ENCODE measurements at places on chromosomes 7 and 10. TPM values are rescaled to one million over a fixed set of nuclear protein-coding genes. Genes with fewer than 3 reads are reported as not detected.
A peak's percentile ranks its signal among the peaks of the same experiment; 100 is the strongest.

DNA sequence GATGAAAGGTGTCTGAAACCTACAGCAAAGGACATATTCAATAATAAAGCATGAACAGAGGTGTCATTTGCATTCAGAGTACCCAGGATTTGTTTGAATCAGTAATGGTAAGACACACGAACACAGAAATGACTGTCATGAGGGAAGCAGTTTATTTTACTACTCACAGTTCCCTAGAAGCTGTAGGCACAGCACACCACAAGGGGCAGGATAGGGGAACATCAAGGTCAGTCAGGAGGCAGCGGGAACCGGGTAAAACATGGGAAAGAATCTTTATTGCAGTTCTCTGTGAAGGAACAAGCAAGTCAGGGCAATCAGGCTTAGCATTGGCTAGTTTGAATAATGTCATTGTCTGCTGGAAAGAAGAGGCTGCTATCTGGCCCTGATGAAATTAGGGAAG is 70.2 kb upstream of the PDSS1 start:
- no peak for DNase-seq

Gene VSTM4
- 14.9 TPM for total RNA-seq

DNA sequence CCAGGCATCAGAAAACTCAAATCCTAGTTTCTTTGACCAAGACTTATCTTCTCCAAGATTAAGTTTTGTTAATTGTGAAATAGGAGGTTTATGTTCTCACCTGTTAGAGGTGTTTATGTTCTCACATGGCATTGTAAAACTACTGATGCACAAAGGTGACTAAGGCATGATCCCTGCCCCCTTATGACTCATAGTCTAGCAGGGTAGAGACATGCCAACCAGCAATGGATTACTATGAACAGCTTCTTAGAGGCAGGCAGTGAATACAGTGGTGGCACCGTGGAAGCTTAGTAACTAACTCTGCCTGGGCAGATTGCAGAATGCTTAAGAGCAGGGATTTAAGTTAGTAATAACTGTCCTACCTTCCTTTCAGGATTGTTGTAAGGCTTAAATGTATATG is 400.9 kb downstream of the SORCS3 start:
- DNase-seq, result no peak

Gene ADAM8
- total RNA-seq, result 7.0 TPM

Gene AKAP9
- total RNA-seq, result 46.9 TPM

DNA sequence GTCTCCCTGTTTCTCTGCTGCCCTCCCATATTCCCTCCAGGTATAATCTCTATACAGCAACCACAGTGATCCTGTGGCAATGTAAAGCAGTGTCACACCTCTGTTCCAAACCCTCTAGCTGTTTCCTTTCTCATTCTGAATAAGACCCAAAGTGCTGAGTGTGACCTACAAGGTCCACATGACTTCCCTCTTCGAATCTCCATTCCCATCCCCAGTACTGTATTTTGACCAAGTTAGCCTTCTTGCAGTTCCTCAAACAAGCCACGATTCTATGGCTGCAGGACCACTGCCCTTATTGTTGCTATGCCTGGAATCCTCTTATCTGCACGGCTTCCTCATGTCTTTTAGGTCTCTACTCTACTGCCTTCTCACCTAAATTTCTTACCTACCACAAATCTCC is 291.9 kb downstream of the DOCK4 start:
- DNase-seq, result no peak

- no peak for DNase-seq
These were observed 11.7 kb downstream of the CPEB3 start for GRCh38 chr10:92278996-92279696.

Gene LIPF
- total RNA-seq, result not detected

Gene BTBD16
- total RNA-seq, result 0.14 TPM

DNA sequence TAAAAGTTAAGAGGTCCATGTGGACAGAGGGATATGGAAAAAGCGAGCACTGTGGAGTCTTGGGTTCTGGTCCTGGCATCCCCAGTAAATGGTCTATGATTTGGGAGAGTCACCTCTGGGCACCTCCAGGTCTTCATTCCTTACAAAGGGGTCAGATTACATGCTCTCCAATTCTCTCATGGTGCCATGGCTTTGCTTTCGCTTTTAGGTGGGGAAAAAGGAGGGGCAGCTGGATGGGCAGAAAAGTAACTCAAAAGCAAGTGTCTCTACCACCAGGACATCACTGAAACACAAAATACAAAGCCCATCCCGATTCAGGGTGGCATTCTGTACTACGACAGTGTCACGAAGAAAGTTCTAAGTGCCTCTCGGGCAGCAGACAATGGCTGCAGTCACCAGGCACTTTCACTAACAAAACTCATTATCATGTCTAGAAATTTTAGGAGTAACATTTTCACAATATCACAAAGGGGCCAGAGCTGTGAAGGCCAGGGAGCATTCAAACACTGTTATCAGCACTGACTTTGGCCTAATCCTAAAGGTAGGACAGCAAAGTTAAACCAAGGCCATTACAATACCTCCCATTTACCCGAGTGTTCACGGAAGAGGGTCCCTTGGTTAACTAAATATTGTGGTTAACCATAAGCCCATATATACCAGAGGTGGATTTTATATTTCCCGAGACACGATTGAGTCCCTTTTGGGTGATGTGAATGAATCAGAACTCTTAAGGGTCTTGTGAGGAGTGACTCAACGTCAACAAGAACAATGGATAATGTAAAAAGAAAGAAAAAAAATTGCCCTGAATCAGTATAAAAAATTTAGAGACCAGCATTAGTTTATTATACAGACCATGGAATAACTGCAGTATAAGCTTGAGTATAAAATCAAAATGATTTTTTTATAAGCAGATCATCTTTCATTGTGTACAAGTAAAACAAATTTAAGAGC is 2.5 kb downstream of the PSAP start:
- no peak for DNase-seq

DNA sequence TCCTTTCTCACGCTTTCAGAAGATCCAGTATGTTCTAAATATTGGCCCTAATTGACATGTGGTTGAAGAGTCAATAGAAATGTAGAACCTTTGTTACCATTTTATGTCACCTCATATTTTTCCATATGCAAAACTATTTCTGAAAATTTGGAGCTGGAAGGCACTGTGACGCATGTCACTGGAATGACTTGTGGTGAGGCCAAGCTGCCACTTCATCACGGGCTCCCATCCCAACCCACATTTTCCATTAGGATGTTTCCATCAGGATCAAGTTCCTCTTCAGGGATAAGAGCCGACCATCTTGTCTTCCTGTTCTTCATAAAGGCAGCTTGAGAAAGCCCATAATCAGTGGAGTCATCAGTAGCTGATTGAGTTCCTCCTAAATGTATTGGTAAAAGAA is 1241.7 kb downstream of the GATA3 start:
- no peak for DNase-seq

Gene MPP7
- total RNA-seq, result 58.6 TPM

- DNase-seq, result no peak
These were observed 101.3 kb upstream of the DKK1 start for GRCh38 chr10:52212802-52213201.

DNA sequence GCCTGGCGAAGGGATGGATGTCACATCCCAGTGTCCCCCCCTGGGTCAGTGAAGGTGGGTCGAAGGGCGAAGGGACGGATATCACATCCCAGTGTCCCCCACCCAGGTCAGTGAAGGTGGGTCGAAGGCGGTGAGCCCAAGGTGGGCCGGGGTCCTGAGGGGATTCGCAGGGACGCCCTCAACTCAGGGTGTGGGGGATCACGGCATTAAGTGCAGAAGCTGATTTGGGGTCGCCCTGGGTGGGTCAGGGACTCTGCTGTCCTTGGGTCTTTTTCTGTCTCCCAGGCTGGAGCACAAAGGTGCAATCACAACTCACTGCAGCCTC is 21.9 kb downstream of the ADAP1 start:
- peak; percentile 69 for DNase-seq

- peak; percentile 89 for DNase-seq
These were observed 996 bp downstream of the ADAM12 start for GRCh38 chr10:126387041-126387921.

Gene MYL10
- total RNA-seq, result not detected

Gene COL13A1
- total RNA-seq, result 1.3 TPM

DNA sequence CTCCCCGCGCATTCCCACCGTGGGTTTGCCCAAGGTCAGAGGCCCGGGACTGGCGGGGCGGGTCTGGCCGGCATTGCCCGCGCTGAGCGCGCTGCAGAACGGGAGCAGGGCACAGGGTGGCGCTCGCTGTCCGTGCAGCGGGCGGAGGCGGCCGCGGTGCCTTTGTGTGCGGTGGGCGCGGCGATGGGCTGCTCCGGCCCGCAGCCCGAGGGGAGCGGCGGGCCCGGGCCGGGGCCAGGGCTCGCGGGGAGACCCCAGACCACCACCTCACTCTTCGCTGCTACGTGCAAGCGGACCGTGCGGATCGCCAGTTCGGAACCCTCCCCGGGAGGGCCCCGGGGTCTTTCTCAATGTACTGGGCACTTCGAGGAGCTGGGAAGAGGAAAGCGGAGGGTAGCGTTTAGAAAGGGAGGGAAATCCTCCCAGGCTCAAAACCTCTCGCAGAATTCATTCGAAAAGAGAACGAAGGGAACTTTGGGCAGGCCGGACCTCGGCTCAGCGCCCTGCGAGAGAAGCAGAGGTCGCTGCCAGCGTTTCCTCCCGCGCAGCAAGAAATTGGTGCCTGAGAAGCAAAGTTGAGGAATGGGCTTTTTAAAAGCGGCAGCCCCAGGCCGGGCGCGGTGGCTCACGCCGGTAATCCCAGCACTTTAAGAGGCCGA is 8.5 kb downstream of the SP8 start:
- no peak for DNase-seq

GRCh38 chr10:10855151-10855581 is 162.5 kb upstream of the CELF2 start:
- DNase-seq, result no peak

Gene ERVW-1
- total RNA-seq, result not detected

DNA sequence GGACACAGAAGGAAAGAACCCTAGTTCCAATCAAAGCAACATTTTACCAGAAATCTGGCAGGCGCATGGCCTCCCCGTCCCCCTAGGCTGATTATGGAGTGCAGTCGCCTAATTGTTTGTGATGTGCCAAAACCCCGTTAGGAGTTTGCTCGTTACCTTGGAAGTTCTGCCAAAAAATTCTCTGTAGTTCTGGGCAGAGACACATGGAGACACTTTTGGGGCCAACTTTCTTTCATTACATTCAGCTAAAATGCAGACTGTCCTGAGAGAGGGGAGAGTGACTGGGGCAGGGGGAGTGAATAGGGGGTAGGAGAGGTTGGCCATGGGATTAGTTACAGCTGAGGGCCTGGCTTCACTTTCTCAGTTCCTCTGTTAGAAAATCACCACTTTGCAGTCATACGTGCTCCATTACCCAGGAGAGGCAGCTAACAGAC is 158.0 kb upstream of the NPVF start:
- DNase-seq, result no peak

DNA sequence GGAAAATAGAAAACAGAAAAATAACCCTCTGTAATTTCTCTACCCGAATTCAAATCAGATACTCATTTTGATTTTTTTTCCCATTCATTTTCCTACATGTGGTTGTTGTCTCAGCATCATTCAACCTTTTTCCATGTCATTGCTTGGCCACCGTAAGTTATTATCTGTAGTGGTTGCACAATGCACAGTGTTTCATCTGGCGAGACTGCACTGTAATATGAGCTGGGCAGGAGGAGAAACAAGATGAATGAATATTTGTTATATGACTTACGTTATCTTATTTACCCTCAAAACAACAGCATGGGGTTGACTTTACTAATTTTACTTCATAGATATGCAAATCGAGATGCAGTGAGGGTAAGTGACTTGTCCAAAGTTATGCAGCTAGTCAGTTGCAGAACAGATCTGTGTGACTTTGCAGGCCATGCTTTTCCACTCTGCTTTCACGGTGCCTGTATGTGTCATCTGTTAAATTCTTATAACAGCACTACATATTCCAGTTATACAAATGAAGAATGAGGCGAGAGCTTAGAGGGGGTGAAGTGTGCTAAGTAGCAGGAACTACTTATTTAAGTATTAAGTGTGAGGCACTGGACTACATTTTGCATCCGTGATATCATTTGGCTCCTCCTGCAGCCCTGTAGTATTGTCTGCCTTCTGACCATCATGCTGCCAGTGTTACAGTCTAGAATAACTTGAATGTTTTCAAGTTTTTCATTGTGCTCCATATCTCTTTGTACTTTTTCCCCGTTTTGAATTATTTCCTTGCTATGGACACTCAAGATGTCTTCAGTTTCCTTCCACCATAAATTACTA is 56.7 kb downstream of the ZMYND11 start:
- DNase-seq, result no peak

Gene PON3
- total RNA-seq, result 0.74 TPM

DNA sequence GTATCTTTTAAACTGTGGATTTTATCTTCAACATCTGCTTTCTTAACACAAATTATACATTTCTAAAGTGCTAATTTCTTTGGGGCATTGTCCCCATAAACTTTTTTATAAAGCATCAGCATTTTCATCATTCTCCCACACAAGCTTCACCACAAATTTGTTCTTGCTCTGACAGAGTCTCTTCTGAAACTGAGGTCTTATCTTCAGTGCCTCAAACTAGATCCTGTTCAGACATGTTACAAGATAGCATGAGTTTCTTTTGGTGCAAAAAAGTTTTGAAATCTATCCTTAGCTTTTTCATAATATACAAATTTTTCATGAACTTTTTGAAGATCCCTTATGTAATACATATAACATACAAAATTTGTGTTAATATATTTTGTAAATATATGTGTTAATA is 346.6 kb downstream of the IPMK start:
- DNase-seq, result no peak

Gene GBX1
- not detected for total RNA-seq

GRCh38 chr7:38512704-38513103 is 118.5 kb downstream of the AMPH start:
- DNase-seq, result no peak

- DNase-seq, result no peak
These were observed 8.0 kb upstream of the ZCCHC24 start for GRCh38 chr10:79453392-79453791.
